NCI-H446 (cell line): ENCODE measurements at places on chromosomes 5 and 9.
A peak's percentile ranks its signal among the peaks of the same experiment; 100 is the strongest.

DNA sequence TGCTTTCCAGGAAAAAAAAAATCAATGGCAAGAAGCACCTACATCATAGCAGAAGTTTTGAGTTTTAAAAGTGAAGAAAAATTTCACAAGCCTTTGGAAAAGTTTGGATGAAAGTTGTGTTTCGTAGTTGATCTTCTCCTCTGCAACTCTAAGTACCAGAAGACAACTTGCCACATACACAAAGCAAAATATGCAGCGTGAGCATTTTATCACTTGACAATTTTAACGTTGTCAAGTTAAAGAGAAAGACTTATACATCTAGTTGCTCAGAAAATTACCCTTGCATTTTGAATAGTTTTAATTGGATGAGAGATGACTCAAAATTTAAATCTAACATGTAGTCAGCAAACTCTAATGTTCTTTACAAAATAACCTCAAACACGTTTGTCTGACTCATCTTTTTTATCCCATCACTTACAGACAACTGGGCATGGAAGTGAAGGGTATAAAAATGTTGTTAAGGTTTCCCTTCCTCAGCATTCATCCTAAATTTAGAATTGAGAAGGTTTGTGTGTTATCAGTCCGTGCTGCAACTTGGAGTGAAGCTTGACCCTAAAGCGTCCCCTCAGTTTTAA, 213.4 kb downstream of the MARCHF11 start:
- DNase-seq = no peak

- no peak for DNase-seq
These were observed 211.3 kb upstream of the HAPLN1 start for GRCh38 chr5:83931969-83932368.

- no peak for DNase-seq
These were observed 40.0 kb downstream of the FBXL7 start for GRCh38 chr5:15539951-15540350.

DNA sequence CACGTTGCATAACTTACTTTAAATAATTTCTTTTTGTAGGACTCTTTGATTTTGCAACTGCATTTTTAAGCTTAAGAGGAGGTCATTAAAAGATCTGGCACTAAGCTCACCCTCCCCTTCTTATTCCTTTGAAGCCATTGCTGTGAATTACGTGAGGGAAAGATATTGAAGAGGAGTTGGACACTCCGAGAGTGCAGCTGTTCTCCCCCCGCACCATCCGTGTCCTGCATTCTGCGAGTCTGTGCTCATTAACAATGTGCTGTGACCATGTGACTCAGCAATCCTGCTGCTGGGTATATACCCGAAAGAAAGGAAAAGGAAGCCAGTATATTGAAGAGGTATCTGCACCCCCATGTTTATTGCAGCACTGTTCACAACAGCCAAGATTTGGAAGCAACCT, 40.0 kb downstream of the NXNL2 start:
- no peak for DNase-seq

DNA sequence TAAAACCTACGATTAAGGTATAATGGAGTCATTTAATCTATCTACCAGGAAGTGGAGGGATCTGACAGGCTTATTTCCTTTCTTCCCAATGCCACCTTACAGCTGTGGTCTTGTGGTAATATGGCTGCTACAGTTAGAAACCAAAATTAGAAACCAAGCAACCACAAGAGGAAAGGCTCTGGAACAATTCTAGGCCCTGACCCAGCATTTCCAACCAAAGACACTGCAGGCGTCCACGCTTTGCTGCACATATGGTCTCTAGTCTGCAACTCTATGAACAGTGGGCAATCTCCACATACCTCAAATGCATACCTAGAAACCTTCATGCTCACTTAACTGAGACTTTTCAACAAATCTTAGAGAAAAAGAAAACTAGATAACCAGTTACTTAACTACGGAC, 339.1 kb downstream of the NFIB start:
- no peak for DNase-seq

GRCh38 chr5:83802686-83803085, 82.0 kb upstream of the HAPLN1 start:
- DNase-seq = no peak

DNA sequence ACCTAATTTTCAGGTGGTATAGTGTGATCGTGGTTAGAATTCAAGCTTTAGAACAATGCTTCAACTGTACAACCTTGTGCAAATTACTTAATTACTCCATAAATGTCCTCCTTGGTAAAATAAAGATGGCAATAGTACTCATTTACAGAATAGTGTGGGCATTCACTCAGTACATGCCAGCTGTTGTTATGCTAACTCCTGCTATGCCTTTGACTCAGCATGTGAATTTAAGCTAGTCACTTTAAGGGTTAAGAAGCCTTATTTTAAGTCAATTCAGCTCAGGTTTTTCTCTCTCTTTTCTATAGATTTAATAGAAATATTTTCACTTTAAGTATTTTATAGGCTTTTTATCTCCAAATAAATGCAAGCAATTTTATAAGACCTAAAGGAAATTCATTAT, 335.6 kb upstream of the ITGA1 start:
- no peak for DNase-seq

- DNase-seq = peak; percentile 73
These were observed 23.8 kb upstream of the ZNF622 start for GRCh38 chr5:16489322-16489791.

- DNase-seq = no peak
These were observed 31.9 kb downstream of the FAM240B start for GRCh38 chr9:38687992-38688391.

- no peak for DNase-seq
These were observed 27.4 kb downstream of the TNFSF8 start for GRCh38 chr9:114902786-114903524.

DNA sequence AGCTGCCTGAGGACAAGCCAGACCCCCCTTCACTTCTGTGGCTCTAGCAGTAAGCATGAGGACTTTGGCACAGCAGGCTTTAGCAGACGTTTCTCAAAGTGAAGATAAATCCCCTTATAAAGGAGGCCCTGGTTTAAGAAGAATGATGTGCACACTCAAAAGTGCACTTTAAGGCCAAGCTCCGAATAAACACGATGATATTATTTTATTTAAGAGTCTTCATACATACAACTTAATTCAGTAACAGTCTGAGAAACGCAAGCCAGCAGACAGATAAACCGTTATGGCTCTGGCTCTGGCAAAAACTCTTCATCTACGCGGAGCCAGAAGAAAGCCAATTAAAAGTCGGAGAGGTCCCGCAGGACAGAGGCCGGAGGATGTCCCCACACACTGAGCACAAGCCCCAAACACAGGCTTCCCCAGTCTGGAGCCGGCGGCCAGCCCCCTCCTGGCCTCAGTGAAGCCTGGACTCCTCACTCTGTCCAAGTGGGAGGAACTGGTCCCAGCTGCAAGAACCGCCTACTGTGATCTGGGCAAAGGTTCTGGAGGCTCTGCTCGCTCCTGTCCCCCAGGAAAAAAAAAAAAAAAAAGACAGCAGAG, 44.6 kb downstream of the ADAMTS2 start:
- DNase-seq = no peak

DNA sequence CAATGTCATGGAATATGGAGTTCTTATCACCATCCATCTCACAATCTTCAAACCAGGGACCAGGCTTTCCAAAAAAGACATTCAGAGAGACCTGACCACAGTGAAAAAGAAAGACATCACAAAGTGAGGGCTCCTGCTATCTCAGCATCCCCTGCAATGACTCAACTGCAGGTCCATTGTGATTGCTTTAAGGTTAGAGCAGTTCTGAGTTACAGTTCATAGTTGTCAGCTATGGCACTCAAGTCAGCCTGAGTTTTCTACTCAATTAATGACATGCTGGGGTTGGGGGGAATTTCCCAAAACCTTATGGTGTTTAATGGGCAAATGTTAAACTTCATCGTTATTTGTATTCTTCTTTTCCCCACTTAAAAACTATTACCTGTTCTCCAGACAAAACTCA, 58.9 kb downstream of the CEMIP2 start:
- DNase-seq = no peak

- no peak for DNase-seq
These were observed 41.5 kb downstream of the ALG2 start for GRCh38 chr9:99180199-99180598.
